ENCODE measurements at places on chromosomes 3 and 15.

DNA sequence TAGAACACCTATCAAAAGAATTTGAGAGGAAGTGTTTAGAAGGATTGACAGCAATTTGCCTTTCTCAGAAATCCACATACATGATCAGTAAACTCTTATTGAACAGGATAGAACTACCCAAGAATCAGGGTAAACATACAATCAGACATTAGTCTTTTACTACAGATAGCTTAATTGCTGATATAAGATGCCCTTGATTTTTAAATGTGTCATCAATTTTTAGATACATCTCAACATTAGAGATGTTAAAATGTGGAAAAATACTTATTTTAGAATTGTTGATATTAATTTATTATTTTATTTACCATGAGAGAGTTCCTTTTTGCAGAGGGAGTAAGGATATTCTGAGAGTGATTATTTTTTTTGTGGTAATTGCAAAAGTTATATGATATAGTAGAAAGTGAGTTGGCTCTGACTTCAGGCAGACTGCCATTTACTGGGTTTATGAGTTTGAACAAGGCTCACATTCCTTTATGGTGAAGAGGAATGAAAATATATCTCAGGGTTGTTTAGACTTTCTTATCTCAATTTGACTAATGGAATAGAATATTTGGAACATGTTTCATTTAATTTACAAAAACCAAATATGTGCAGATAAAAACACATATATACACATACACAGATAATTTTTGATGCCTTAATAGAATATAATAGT, 302.8 kb upstream of the GOLIM4 start:
- no peak for DNase-seq

GRCh38 chr3:46361408-46362283, 7.7 kb downstream of the CCR2 start:
- DNase-seq = peak; percentile 15

DNA sequence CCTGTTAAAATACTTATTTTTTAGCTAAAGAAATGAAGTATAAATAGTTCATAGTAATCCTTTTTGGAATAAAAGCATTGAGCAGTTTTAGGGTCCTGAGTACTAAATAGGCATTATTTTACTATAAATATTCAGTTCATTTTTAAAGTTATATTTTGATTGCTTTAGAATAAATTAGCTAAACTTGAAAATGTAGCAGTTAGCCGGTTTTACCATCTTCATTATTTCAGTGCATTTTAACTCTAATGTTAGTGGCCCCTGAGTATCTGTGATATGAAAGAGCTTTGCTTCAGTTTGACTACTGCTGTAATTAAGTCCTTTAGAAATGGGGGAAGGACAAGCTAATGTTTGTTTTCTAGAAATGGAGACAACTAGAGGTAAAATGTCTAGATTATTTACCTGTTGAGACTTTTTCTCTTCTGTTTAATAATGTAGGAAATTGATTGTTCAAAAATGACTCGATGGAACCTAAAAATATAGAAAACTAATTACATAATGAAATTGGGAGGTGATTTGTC, 3.6 kb downstream of the SMC4 start:
- DNase-seq = peak; percentile 43

GRCh38 chr15:76398317-76399104, 61.9 kb downstream of the ISL2 start:
- peak; percentile 19 for DNase-seq
